ENCODE measurements at places on chromosomes 4 and X.

GRCh38 chrX:112008724-112009123 lies 73.9 kb downstream of the TRPC5 start:
- DNase-seq: no peak

DNA sequence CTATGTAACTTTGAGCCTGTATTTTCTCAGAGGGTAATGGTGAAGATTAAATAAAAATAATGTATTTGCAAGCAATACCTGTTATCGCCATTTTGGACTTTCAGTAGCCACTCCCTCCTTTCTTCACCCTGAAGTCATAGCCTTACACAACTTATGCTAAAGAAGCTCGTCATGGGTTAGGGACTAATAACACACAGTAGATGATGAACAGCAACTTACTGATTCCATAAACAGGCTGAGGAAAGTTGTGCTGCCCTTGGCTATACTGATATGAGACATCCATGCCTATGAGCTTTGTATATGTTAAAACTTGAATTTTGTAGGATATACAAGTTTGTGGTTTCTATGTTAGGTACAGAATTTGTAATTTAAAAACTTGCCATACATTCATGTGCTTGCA lies 31.7 kb upstream of the EIF1AX start:
- no peak for DNase-seq

- DNase-seq: no peak
These were observed 123.9 kb upstream of the ACSL4 start for GRCh38 chrX:109856974-109857373.

- DNase-seq: no peak
These were observed 84.0 kb upstream of the ZNF81 start for GRCh38 chrX:47752685-47753084.

DNA sequence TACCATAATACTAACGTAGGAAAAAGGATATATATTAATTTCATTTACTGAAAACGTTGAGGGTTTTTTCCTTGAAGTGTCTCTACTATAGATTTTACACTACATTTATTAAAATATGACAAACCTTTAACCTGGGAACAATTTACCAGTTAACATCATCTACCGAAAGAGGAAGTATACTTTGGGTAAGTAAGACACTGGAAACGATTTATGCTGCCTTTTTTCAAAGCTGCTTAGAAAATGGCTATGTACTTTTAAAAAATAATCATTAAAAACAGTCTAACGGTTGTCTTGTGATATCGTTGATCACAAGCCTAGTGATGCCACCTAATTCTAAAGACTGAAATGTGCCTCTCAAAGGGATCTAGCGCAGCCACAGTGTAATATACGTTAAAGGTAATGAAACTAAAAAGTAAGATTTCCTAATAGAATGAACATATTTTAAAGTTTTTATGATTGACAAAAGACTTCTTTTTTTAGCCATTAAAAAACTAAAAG lies 50.4 kb downstream of the STX18 start:
- no peak for DNase-seq

DNA sequence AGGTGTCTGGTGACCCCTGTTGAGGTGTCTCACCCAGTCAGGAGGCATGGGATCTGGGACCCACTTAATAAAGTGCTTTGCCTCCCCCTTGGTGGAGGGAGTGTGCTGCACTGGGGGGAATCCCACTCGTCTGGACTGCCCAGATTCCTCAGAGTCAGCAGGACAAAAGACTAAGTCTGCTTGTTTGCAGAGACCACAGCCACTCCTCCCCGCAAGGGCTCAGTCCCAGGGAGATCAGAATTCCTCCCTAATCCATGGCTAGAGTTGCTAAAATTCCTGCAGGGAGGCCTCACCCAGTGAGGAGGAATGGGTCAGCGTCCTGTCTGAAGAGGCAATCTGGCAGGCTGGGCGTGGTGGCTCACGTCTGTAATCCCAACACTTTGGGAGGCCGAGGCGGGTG lies 442.2 kb downstream of the PABPC4L start:
- DNase-seq: no peak

- DNase-seq: no peak
These were observed 33.9 kb upstream of the ADGRG2 start for GRCh38 chrX:19156186-19156585.

DNA sequence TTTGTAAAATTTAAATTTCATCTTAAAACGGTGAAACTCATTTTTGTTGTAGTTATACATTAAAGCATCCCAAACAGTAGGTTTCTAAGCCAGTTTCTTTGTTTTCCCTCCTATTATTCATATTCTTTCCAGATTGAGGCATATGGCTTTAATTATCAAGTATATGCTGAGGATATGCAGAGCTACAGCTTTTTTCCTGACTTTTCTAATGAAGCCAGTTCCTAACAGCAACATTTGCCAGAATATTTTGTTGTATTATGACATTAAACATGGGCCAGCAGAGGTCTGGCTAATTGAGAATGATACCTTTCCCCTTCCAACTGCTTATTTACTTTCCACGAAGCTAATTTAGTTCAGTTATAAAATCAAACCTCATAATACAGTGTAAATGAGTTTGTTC lies 75.3 kb downstream of the SLIT2 start:
- DNase-seq: no peak

- DNase-seq: no peak
These were observed 23.9 kb upstream of the RNF212 start for GRCh38 chr4:1137063-1137776.

- no peak for DNase-seq
These were observed 57.0 kb downstream of the CEP44 start for GRCh38 chr4:174340714-174341113.

DNA sequence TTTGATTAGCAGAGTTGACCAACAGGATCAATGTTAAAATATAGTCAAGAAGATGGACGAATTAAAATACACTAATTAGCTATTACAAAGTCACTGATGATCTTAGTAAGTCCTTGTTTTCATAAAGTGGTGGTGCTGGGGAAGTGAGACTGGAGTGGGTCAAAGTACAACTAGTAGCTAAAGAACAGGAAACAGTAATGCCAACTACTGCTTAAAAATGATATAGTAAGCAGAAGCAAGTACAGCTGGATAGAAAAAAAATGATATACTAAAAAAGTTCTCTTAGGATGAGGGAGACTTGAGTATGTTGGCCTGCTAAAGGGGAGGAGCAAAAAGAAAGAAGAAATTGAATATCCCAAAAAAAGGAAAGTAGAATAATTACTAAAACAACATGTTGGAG lies 580.8 kb upstream of the FTHL17 start:
- no peak for DNase-seq

DNA sequence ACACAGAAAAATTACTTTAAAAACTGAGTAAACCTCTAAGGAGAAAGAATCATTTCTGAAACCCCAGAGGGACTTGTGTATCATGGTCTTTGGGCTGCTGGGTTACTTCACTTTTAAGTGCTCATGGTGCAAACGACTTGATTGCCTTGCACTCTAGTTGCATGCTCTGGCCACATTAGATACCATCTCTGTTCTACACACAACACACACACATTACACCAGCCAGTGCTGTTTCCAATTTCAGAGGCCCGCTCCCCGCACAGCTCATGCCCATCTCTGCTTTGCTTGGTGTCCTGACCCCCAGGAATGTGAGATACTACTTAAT lies 2.1 kb downstream of the PPP3CA start:
- DNase-seq: no peak

Measured in AG04450 (cell line).